WTC11 (cell line): ENCODE measurements at places on chromosomes 13 and 19. TPM values are rescaled to one million over a fixed set of nuclear protein-coding genes. Genes with fewer than 3 reads are reported as not detected.

The C19orf38 gene
- 0.23 TPM in 1 of 3 replicates, not detected in the others for total RNA-seq

The PLIN5 gene
- 3.3 to 4.2 TPM (median 3.9 TPM) in 3 replicates for total RNA-seq

The FGF21 gene
- total RNA-seq = 0.21 to 0.44 TPM (median 0.26 TPM) in 3 replicates

The ZNF677 gene
- total RNA-seq = 56.9 to 60.1 TPM (median 58.8 TPM) in 3 replicates

The WDR88 gene
- 0.28 TPM in 1 of 3 replicates, not detected in the others for total RNA-seq

The SULT2B1 gene
- total RNA-seq = 0.96 to 2.1 TPM (median 1.3 TPM) in 3 replicates

The NANOS3 gene
- total RNA-seq = 0.66 to 1.1 TPM (median 0.71 TPM) in 3 replicates

The ZNF414 gene
- 38.2 to 47.4 TPM (median 46.1 TPM) in 3 replicates for total RNA-seq

The KLF1 gene
- 0.32 to 0.89 TPM (median 0.72 TPM) in 3 replicates for total RNA-seq

The UBE2M gene
- total RNA-seq = 93.7 to 105 TPM (median 97.1 TPM) in 3 replicates

The CCNA1 gene
- total RNA-seq = 2.7 to 3.8 TPM (median 3.4 TPM) in 3 replicates

The OR4F17 gene
- total RNA-seq = 0.22 to 0.25 TPM in 2 of 3 replicates, not detected in the other

The UPK1A gene
- total RNA-seq = 1.6 to 3.0 TPM (median 2.7 TPM) in 3 replicates

The NKPD1 gene
- total RNA-seq = 0.57 to 1.1 TPM (median 0.76 TPM) in 3 replicates

The NLRP7 gene
- total RNA-seq = 4.1 to 6.8 TPM (median 5.0 TPM) in 3 replicates

GRCh38 chr19:43782689-43783231, 2.0 kb upstream of the KCNN4 start:
- no peak for DNase-seq

GRCh38 chr13:30991922-30992321, 59.5 kb downstream of the TEX26 start:
- no peak for DNase-seq

GRCh38 chr13:107475753-107476453, 739.4 kb downstream of the LIG4 start:
- no peak for DNase-seq

DNA sequence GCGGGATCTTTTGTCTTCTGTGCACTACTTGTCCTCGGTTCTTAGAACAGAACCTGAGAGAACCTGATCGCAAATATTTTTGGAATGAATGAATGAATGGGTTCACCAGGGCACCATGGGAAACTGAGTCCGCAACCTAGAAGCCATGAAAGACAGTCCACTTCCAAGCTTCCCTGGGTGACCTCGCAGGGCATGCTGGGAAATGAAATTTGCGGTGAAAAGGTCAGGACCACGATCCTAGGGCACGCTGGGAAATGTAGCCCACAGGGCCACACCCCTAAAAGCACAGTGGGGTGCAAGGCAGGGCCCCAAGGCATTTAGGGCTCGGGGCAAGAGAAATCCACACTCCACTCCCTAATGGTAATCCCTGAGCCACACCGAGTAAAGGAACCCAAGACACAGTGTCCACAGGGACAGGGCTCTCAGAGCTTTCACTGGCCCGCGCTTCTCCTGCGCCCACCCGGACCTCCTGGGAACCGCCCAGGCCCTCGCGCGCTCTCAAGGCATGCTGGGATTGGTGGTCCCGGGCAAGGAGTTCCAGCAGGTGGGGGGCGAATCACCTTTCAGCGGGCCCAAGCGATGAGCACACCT, 1.1 kb upstream of the PPP1R12C start:
- DNase-seq = peak; percentile 93

GRCh38 chr19:40724855-40725254, 7.9 kb downstream of the ITPKC start:
- DNase-seq = no peak

DNA sequence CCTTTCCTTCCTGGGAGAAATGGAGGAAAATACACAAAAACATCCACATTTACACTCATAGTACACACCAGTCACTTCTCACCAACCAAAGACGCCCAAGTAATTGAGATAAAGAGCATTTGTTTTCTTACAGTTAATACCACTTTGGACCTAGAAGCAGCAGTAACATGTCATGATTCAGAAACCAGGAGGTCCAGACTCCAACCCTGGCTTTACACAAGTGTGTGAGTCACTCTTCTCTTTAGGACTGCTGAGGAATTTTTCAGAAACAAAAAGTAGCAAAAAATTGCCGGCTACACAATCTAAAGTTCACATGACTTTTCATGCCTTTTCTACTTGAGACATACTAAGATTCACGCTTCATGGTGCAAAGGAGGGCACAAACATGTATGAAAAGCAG, 42.1 kb downstream of the TUBGCP3 start:
- DNase-seq = no peak

DNA sequence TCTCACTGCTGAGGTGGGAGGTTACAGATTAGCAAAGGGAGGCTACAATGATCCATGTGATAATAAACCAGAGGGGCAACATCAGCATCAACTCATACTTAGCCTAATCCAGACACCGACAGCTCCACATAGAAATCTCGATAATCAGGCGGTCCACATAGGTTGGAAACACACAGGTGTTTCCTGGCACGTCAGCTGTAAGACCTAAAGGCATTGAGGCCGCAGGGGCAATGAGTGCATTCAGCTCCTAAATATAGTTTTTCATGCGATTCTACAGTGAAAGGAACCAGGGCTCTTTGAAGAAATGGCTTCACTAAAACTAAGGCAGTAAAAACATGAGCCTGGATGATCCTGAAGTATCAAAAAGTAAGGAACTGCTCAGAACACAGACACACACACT, 19.3 kb downstream of the PLPP2 start:
- no peak for DNase-seq

- peak; percentile 77 for DNase-seq
Measured at GRCh38 chr19:42253245-42254088, 1.5 kb downstream of the ERF start.

DNA sequence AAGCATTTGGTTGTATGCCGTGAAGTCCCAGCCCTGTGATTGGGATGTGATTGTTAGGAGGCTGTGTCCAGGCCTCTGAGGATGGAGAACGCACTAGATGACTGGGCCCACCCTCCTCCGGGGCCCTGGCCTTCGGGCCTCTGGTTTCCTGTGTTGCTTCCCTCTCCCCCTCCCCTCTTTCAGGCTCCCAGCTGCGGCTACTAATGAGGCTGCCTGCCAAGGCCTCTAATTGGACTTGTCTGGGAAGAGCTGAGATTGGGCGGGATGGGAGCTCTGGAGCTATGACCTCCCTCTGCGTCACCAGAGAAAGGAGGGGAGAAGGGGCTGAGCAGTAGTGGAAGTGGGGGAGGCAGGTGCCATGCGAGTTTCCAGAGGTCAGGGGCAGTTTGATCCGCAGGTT, 9.9 kb downstream of the PTH2 start:
- DNase-seq = no peak

DNA sequence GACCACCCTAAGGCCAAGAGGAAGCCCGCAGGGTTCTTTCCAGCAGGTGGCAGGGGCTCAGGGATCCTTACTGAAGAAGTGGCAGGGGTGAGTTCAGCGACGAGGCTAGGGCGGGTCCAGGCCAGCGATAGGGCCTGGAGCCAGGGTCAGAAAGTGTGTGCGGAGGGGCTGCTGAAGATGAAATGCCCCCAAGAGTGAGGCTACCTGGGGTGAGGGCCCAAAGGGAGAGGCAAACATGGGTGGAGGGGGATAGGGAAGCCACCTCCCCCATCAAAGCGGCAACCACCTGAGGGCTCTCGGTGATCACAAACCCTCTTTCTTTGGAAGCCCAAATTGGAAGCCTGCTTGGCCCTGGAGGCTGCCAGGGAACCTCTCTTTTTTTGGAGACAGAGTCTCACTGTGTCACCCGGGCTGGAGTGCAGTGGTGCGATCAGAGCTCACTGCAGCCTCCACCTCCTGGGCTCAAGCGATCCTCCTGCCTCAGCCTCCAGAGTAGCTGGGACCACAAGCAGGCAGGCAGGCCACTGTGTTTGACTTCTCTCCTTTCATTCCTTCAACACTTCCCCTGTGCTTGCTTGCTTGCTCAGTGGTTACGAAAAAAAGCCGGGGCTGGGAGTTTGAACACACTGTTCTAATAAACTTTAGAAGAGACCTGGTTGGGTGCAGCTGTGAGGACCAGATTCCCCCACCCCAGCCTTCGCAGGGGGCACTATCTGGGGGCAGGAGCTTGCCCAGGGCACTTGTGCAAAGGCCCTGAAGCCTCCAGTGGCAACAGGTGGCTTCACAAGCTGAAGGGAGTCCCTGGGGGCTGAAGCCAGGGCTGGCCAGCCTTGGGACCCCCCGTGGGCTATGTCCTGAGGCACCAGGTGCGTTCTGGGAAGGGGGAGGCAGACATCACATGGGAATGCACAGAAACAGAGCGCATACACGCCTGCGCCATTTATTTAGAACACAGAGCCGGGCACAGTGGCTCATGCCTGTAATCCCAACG, 1.4 kb upstream of the ATP8B3 start:
- no peak for DNase-seq

- no peak for DNase-seq
Measured at GRCh38 chr19:6076675-6077463, 33.4 kb downstream of the RFX2 start.

DNA sequence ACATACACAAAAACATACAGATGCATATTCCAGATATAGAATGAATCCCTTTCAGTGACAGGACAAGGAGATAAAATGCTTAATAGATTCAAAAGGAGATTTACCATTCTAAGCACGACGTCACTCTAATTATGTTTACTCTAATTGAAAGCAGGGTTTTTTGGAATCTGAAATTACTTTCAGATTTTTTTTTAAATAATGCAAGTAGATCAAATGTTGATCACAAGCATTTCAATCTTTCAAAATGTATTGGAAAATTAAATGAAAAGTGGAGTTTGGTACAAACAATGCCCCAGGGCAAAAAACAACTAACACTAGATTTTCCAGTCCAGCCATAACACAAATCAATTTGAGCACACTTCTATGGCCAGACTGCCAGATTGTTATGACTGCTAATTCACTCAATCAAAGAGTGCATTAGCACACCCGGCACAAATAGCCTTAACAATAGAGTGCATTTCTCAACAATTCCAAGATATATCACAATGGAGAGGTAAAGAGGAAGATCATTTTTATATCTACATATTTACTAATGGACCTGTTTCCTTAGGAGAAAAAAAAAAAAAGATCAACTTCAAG, 4.3 kb upstream of the DACH1 start:
- no peak for DNase-seq

DNA sequence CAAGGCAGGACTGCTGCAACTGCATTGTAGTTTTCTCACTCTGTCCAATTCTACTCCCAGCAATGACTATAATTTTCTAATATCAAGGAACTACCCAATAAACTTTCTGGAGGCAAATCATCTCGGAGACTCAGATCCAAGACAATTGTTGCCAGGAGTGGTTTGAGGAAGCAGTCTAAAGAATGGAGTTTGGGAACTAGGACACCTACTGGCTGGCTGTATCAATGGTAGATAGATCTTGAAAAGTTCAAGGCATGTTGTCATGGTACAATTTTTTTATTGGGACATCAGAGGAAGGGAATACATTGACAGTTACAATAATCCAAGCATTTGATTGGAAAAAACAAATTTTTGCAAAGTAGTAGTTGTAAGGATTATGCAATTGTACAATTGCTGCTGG, 648.3 kb upstream of the SLITRK6 start:
- no peak for DNase-seq

- DNase-seq = peak; percentile 71
Measured at GRCh38 chr19:38004521-38005223, 97.7 kb downstream of the SIPA1L3 start.

DNA sequence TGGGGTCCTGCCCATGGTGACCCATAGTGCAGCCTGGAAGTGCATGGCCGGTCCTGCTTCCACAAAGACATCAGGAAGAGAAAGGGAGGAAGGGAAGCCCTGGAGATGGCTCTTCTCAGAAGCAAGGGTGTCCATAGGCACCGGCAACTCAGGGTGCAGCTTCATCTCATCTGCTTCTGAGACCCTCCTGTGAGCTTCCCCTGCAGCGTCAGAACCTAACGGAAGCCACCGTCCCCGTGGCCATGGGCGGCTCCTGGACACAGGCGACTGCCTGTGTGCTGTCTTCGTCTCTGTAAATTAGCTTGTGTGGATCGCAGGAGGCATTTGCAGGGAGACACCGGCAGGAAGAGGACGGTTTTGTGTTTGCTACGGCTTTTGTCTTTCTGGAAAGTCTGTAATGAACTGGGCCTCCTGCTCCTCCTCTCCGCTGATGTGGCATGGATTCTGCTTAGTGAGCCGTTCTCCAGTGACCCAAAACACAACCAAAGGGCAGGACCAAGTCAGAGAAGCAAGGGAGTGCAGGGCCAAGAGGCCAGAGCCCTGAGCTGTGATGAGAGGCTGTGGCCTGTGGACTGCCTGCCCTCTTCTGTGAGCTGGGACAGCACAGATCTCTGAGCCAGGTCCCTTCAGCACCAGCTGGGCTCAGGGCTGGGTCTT, 2.5 kb downstream of the ATP4B start:
- peak; percentile 11 for DNase-seq
